Tibial nerve (tissue), 4 donors: ENCODE measurements at places on chromosomes 12 and 14. TPM values are rescaled to one million over a fixed set of nuclear protein-coding genes. Genes with fewer than 3 reads are reported as not detected.

GRCh38 chr12:56528846-56529245 lies 7.2 kb downstream of the RBMS2 start:
- H3K36me3 ChIP-seq: no peaks in the 10 kb centered on the region
- peaks cover 69% of the 10 kb centered on the region for H3K4me1 ChIP-seq
- DNase-seq: no peak
- no peak overlapping the region for H3K4me3 ChIP-seq
- H3K27ac ChIP-seq: no peak overlapping the region

DNA sequence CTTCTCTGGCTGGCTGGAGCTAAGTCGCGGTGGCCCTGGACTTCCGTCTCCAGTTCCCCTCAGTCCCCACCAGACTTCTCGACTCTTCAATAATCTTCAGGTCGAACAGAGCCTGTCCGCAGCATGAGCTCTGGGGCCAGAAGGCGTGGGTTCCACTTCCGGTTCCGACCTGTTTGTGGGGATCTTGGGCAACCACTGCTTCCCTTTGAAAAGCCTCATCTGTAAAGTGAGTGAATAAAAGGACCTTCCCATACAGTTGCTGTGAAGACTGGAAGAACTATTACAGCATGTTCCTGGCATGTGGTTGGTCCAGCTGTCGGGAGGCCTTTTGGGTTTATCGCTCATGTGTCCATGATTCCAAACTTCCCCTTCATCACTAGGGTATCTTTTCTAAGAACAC lies 19.4 kb downstream of the ADGRD1 start:
- no peak overlapping the region for H3K4me3 ChIP-seq
- peaks cover 18% of the 10 kb centered on the region for H3K4me1 ChIP-seq
- H3K36me3 ChIP-seq: no peaks in the 10 kb centered on the region
- H3K27me3 ChIP-seq: no peaks in the 10 kb centered on the region
- peak; percentile 9 for DNase-seq

GRCh38 chr12:121549075-121549474 lies 31.7 kb downstream of the KDM2B start:
- H3K4me1 ChIP-seq: no peaks in the 10 kb centered on the region
- H3K27ac ChIP-seq: no peak overlapping the region
- no peak for DNase-seq
- H3K27me3 ChIP-seq: no peaks in the 10 kb centered on the region
- peaks cover 37% of the 10 kb centered on the region for H3K36me3 ChIP-seq

DNA sequence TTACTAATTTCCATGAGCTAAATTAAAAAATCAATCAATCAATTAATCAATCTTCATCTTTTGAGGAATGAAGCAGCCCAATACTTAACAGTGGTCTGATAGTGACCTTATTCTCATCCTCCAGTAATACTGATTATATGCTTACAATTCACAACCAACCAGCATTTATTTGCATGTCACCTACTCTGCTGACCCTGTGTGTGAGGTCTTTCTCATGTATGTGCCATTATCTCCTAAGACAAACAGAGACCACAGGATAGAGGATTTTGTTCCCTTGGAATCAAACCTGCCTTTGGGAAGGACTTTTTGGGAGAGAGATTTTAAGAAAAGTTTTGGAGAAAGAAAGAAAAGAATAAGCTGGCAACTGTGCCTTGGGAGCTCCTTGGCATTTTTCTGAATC lies 197.2 kb downstream of the NRXN3 start:
- H3K4me3 ChIP-seq: no peak overlapping the region
- no peaks in the 10 kb centered on the region for H3K27me3 ChIP-seq
- H3K36me3 ChIP-seq: no peaks in the 10 kb centered on the region
- no peaks in the 10 kb centered on the region for H3K4me1 ChIP-seq
- no peak overlapping the region for H3K27ac ChIP-seq
- DNase-seq: no peak

DNA sequence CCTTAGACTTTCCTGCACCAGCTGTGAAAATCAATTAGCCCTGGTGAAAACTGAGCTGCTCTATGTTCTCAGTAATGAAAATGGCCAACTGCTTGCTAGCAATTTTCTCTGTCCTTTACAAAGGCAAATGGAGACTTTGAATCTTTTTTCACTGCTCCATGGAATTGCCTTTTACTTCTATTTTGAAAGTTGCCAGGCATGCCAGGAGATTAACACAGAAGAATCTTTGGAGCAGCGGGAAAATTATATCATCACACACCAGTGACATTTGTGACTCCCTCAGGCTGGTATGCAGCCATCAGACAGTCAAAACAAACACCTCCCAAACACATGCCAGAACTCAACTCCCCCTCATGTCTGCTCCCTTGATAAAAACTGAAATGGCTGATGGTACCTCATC lies 872.0 kb upstream of the FLRT2 start:
- no peak overlapping the region for H3K4me3 ChIP-seq
- H3K4me1 ChIP-seq: no peaks in the 10 kb centered on the region
- H3K36me3 ChIP-seq: no peaks in the 10 kb centered on the region
- no peaks in the 10 kb centered on the region for H3K27me3 ChIP-seq
- no peak for DNase-seq

- H3K27me3 ChIP-seq: no peaks in the 10 kb centered on the region
- H3K27ac ChIP-seq: no peak overlapping the region
- no peaks in the 10 kb centered on the region for H3K36me3 ChIP-seq
- no peaks in the 10 kb centered on the region for H3K4me1 ChIP-seq
- no peak for DNase-seq
- H3K4me3 ChIP-seq: no peak overlapping the region
Observed at GRCh38 chr12:5333096-5333495, 98.8 kb upstream of the NTF3 start.

GRCh38 chr14:73752297-73752992 lies 38.3 kb upstream of the PNMA1 start:
- H3K36me3 ChIP-seq: no peaks in the 10 kb centered on the region
- peaks cover 100% of the 10 kb centered on the region for H3K4me1 ChIP-seq
- H3K27me3 ChIP-seq: no peaks in the 10 kb centered on the region
- peak overlapping the region; percentile 97 for H3K27ac ChIP-seq
- H3K4me3 ChIP-seq: no peak overlapping the region

- H3K27me3 ChIP-seq: no peaks in the 10 kb centered on the region
- H3K4me1 ChIP-seq: no peaks in the 10 kb centered on the region
- H3K4me3 ChIP-seq: peak overlapping the region; percentile 90
- DNase-seq: no peak
- peak overlapping the region; percentile 94 for H3K27ac ChIP-seq
Observed at GRCh38 chr12:27523305-27523641, 733 bp upstream of the PPFIBP1 start.

GRCh38 chr12:13044906-13045299 lies 722 bp downstream of the FAM234B start:
- no peak for DNase-seq
- no peaks in the 10 kb centered on the region for H3K27me3 ChIP-seq
- H3K4me1 ChIP-seq: peaks cover 3% of the 10 kb centered on the region
- peak overlapping the region; percentile 98 for H3K4me3 ChIP-seq
- peak overlapping the region; percentile 51 for H3K27ac ChIP-seq

- no peak overlapping the region for H3K27ac ChIP-seq
- H3K4me1 ChIP-seq: no peaks in the 10 kb centered on the region
- no peak overlapping the region for H3K4me3 ChIP-seq
- H3K36me3 ChIP-seq: no peaks in the 10 kb centered on the region
Observed at GRCh38 chr12:84814664-84815245, 97.8 kb downstream of the SLC6A15 start.

GRCh38 chr12:503111-503761 lies 43.5 kb downstream of the B4GALNT3 start:
- no peak overlapping the region for H3K4me3 ChIP-seq
- H3K27ac ChIP-seq: no peak overlapping the region
- H3K36me3 ChIP-seq: no peaks in the 10 kb centered on the region
- H3K4me1 ChIP-seq: peaks cover 4% of the 10 kb centered on the region

- no peak overlapping the region for H3K4me3 ChIP-seq
- no peaks in the 10 kb centered on the region for H3K36me3 ChIP-seq
- H3K4me1 ChIP-seq: no peaks in the 10 kb centered on the region
- H3K27me3 ChIP-seq: no peaks in the 10 kb centered on the region
- no peak for DNase-seq
- peak overlapping the region; percentile 61 for H3K27ac ChIP-seq
Observed at GRCh38 chr12:92149563-92149962, 3.9 kb upstream of the BTG1 start.

- no peaks in the 10 kb centered on the region for H3K27me3 ChIP-seq
- no peak overlapping the region for H3K27ac ChIP-seq
- no peaks in the 10 kb centered on the region for H3K36me3 ChIP-seq
- no peak overlapping the region for H3K4me3 ChIP-seq
- no peak for DNase-seq
Observed at GRCh38 chr12:121543786-121544185, 37.0 kb downstream of the KDM2B start.

DNA sequence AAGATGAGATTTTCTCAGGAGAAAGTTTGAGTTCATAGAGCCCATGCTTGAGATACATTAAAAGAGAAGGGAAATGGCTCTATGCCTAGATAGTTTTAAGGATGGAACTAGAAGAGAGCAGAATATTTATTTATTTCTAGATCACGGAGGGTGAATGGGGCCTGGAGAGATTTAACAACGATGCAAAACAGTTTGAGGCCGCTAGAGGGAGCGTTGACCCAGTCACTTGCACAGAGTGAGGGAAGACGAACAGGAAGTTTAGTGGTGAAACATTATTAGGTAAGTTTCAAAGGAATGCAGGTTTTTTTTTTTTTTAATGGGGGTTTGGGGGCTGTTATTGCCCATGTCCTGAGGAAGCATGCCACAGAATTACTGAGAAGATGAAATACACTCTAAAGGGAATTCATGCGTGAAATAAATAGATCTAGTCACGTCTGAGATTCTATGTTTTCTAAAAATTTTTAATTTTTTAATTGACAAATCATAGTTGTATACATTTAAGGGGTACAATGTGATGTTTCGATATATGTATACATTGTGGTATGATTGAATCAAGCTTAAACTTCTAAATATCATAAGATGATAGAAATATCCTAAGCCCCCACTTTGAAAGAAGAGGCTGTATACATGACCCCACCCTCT lies 14.8 kb upstream of the PPP1R1A start:
- peak; percentile 51 for DNase-seq
- no peaks in the 10 kb centered on the region for H3K27me3 ChIP-seq
- no peaks in the 10 kb centered on the region for H3K4me1 ChIP-seq
- no peaks in the 10 kb centered on the region for H3K36me3 ChIP-seq
- H3K4me3 ChIP-seq: no peak overlapping the region

- no peaks in the 10 kb centered on the region for H3K36me3 ChIP-seq
- H3K27ac ChIP-seq: no peak overlapping the region
- H3K4me1 ChIP-seq: no peaks in the 10 kb centered on the region
- H3K4me3 ChIP-seq: no peak overlapping the region
- H3K27me3 ChIP-seq: no peaks in the 10 kb centered on the region
- no peak for DNase-seq
Observed at GRCh38 chr12:96171905-96172304, 22.3 kb upstream of the ELK3 start.

C12orf60 gene
- 0.20 TPM for total RNA-seq

B4GALNT3 gene
- total RNA-seq: 10.0 TPM

DYNC1H1 gene
- total RNA-seq: 655 TPM

SOS2 gene
- total RNA-seq: 41.5 TPM

APOF gene
- not detected for total RNA-seq

RARG gene
- 31.0 TPM for total RNA-seq

FAIM2 gene
- 68.6 TPM for total RNA-seq
